ENCODE measurements at places on chromosomes 16 and 17.

DNA sequence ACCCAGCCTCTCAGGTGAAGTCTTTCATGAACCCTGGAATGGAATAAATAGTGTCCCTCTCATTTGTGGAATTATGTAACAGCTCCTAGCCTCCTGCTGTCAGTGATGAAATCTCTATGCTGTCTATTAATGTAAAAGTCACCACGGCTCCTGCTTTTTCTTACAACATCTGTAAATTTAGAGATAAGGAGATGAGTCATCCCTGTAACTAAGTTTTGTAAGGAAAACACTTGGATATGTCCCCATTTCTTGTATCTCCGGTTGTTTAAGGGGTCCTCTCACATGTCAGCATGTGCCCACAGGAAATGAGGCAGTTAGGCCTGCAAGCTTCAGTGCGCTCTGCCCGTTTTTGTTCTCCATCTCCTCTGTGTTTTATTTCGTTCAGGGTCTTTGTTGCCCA, 2.8 kb upstream of the NAT9 start:
- no peak for DNase-seq

- DNase-seq = no peak
Observed at GRCh38 chr17:7427549-7427948, 1.1 kb upstream of the SPEM3 start.

GRCh38 chr17:60249290-60249826, 99.6 kb downstream of the CA4 start:
- DNase-seq = no peak

- DNase-seq = no peak
Observed at GRCh38 chr16:27862953-27863352, 200.6 kb downstream of the GSG1L start.

DNA sequence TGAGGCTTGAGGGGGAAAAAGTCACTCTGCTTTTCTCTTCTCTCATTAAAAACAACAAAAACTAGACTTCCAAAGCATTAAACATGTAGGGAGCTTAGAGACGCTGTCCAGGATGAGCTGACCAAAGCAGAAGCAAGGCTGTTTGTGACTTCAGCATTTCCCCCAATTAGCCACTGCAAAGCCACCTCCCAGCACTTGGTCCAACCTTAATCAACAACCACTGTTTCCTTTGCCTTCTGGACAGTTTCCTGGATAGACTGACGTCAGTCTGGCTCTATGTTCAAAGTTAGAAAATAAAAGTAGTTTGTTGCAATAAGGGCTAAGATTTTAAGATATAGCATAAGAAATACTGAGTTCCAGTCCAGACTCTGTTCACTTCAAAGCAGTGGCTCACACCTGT, 3.1 kb downstream of the TMEM231 start:
- no peak for DNase-seq

DNA sequence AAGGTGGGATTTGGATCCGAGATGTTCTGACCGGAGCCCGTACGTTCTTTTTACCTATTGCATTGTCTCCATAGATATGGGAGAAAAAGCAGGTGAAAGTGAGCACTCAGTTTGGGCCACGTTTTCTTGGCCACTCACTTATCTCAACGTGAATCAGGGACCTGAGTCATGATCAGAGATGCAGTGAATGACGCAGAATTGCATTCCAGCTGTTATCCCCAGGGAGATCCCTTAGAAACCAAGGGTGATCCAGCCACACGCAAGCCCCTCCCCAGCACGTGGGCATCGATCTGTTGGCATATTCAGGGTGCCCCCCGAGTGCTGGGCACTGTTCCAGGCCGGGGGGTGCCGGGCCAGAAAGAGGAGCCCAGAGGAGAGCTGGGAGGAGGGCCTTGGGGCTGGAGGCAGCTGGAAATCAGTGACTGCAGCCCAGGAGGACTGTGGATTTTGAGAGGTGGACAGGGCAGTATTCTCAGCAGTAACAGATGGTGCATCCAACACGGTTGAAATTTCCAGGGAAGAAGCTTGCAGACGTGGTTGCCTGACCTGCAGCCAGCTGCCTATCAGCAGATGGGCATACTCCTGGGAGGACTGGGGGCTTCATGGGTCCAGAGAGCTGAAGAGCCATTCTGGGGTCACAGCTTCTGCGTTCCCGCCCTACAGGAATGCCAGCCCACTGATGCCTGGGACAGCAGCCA, 87.2 kb upstream of the CACNG5 start:
- no peak for DNase-seq

- DNase-seq = no peak
Observed at GRCh38 chr17:68657576-68657975, 56.4 kb upstream of the FAM20A start.

DNA sequence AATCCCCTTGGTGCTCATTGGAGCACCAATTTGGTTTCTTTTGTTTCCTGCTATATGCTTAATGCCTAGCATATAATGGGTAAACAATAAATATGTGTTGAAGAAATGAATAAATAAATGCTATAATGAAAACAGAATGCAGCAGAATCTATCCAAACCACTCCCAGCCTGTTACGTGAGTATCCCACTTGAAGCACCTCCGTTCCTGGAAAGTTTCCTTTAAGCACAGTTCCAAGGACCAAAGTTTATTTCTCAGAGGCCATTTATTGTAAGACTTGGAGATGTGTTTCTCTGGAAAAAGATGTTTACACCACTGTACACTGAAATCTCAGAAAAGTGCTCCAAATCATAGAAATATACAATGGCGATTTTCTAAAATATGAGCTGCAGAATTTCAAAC, 187.0 kb downstream of the SOX9 start:
- DNase-seq = no peak

DNA sequence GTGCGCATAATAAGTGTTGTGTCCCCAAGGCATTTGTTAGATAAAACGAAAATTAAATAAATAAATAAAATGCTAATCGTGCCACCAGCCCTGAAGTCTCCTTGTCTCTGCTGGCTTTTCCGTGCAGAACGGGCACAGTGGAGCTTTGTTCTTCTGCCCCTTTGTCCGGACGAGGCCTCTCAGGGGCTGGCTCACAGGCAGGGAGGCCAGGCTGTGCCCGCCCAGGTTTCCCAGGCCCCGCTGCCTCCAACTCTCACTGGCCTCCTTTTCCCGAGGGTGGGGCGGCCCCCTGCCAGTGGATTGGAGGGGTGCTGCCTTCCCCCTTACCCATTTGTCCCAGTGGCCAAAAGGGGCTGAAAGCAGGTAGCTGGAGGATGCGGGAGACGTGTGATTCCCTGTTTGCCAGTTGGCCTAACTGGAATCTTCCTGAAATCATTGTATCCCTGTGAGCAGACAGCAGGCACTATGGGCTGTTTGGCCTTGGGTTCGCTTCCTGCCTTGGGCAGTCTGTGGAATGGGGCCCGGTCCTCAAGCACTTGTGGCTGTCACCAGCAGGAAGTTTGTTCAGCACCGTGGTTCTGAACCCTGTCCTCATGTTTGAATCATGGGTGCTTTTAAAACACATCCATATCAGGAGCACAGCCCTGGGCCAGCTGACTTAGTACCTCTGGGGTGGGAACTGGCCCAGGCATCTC, 64.4 kb downstream of the KSR1 start:
- DNase-seq = no peak

GRCh38 chr16:51816929-51817328, 665.9 kb upstream of the SALL1 start:
- no peak for DNase-seq

- no peak for DNase-seq
Observed at GRCh38 chr17:34826332-34826731, 134.9 kb downstream of the CCT6B start.

DNA sequence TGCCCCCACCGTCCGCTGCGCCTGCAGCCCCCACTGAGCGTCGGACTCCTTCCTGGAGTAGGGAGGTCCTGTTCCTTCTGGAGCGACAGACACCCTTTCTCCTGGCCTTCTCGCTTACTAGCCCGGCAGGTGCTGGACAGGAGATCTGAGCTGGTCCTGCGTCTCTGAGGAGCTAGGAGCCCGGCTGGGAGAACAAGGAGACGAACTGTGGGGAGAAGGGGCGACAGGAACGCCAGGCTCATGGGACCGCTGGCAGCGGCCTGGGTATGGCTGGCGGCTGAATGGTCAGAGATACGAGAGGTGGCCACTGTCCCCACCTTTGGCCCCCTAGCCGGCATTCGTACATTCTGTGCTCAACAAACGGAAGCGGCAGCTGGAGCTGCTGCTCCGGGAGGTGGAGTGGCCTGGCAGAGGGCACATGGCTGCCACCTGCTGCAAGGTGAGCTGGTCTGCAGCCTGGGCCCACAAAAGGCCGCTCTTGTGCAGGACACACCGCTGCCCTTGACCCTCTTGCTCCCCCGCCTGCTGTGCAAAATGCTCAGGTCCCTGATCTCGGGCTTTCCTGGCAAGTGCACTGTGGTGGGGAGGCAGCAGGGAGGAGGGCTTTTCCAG, 2066.7 kb downstream of the TP53TG3F start:
- no peak for DNase-seq

DNA sequence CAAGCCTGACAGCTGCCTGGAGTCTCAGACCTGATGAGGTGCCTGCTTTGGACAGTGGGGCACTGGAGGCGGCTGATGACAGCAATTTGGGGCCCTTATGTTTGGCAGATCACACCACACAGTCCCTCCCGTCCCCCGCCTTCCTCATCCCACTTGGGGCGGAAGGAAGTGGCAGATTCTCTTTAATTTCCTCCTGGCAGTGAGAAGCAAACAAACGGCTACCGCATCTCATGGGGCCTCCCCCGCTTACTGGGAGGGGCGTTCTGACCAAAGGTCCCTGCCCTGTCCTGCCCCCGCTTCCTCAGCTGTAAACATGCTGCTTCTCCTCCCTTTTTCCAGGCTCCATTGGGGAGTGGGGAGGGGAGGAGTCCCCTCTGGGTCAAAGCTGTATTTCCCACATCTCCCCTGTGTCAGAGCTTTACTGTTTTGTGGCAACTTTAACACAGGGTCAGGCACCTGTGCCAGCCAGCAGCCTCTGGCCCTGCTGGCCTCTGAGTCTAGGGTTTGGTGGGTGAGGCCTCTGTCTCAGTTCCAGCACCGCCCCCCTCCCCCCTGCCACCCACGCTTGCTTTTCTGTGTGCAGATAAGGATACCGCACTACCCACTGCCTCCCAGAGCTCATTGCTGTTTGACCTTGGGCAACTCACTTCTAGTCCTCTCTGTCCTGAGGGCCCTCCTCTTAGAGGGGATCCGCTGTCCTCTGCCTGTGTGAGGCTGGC, 5.4 kb upstream of the NFATC3 start:
- DNase-seq = no peak

- no peak for DNase-seq
Observed at GRCh38 chr17:38424297-38424972, 3.8 kb upstream of the ARHGAP23 start.

GRCh38 chr17:39243155-39243554, 17.4 kb upstream of the STAC2 start:
- DNase-seq = no peak

GRCh38 chr17:61331178-61331577, 68.5 kb upstream of the TBX2 start:
- no peak for DNase-seq

DNA sequence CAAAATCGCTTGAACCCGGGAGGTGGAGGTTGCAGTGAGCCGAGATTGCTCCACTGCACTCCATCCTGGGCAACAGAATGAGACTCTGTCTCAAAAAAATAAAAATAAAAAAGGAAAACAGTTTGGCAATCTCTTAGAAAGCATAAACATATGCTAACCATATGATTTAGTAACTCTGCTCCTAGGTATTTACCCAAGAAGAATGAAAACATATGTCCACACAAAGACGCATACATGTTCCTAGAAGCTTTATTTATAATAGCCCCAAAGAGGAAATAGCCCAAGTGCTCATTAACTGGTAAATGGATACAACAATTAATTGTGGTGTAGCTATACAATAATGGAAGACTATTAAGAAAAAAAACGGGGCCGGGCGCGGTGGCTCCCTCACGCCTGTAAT, 18.5 kb upstream of the CDH1 start:
- no peak for DNase-seq

DNA sequence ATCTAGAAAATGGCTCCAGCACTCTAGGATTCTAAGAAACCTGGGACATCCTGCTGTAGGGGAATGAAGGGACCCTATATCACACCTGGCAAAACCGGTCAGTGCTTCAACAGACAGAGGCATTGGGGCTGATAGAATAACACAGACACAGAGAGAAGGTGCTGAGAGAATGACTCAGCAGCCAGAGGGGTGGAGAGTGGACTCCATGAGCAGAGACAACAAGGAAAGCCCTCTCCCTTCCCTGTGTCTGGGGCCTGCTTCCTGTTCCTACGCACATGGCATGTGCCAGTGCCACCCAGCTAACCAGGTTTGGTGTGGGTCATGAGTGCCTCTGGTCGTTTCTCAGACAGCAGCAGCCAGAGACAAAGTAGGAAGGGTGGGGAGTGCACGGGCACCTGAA, 140.3 kb downstream of the CCT6B start:
- no peak for DNase-seq

DNA sequence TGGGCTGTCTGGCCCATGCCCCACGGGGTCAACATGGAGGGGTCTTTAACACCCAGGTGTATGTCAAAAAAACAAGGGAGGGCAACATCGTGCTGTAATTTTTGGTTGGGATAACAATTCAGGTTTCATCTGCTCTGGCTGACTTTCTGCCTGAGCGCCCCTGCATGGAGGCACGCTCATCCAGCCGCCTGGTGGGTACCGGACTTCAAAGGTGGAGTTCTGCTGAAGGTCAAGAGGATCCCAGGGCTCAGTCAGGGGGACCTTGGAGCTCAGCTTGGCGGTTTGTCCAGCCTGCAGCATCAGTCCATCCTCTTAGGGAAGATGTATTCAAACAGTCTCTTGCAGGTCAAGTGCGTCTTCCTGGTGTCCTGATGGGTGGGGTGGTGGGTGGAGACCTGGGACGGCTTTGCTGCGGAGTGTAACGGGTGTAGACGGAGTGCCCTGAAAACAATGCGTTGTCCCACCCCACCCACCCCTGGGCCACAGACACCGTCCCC, 5.4 kb upstream of the SGF29 start:
- DNase-seq = no peak

- no peak for DNase-seq
Observed at GRCh38 chr17:2892305-2892971, 96.2 kb downstream of the RAP1GAP2 start.

DNA sequence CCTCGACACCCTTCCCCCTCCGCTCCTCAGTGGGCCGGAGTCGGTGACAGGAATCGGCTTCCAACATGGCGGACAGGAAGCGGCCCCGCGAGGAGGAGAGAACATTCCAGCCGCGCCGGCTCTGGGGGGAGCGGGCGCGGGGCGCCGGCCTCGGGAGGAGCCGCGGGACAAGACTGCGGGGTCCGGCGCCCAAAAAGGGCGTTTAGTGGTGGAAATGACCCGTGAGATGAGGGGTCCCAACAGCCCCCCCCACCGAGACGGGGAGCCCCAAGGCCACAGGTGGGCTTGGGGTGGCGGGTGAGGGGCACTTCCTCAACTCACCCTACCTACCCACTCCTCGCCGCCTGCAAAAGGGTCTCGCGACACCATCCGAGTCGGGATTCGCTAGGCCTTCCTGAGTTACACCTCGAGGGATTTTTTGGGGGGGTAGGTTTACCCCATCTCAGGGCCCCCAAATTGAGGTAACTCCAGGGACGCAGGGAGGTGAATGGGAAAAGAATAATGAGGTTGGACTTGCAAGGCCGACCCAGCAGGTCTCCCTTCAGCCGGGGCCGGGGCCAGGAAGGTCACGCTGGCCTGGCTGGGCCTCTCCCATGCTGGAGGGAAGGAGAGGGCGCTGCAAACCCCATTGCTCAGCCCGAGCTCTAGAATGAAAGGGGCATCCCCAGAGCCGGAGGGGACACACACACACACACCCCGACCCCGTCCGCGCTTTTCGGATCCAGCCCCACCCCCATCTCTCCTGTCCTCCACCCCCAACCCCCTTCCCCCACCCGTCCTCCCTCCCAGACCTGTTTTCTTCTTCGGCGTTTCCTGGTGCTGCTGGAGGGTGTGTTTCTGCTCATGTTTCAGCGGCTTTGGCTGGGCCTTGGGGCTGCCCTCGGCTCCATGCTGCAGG, 707 bp downstream of the NUFIP2 start:
- DNase-seq = peak; percentile 47
